ENCODE measurements at places on chromosomes 12 and 14.

GRCh38 chr14:24556756-24557155, 19.3 kb downstream of the CTSG start:
- no peak for DNase-seq

DNA sequence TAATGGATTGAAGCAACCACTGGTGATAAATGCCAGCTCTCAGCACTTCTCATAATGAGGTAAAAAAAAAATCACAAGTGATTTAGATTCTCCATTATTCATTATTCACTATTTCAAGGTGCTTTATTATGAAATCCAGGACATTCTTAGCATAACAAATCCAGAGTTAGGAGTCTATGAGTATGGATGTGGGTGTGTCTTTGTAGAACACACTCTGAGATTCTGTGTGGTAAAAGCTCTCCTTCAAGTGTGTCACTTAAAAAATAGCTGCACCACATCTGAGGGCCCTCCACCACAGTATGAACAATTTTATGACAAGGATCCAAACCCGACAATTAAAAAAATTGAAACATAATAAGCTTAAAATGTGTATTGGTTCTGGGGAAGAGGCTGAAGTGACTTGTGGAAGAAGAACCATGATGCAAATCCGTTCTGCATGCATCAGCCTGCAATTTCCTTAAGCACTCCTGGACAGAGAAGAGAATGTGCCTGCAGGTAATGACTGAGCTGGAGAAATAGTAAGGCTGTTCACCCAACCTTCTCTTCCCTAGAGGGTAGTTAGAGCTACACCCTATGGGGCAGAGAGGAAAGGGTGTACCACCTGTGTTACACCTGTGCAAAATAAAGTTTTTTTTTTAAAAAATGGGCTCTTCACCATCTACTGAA, 488.5 kb upstream of the MGAT4C start:
- DNase-seq: no peak

DNA sequence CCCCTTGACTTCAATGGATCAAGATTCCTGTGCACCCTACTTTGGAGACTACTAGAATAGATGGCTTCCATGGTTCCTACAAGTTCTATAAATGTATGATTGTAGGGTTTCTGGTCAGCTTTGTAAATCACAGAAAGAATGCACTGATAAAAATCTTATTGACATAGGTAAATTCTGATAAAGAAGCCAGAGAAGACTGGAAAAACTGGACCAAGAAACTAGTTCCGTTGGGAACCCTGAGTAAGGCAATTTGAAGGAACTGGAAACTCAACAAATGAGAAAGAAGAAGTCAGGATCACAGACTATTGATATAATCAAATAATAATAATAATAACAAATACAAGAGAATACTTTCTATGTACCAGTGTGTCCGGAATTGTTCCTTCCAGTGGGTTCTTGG, 15.4 kb upstream of the MGST1 start:
- no peak for DNase-seq

- DNase-seq: no peak
These were observed 12.2 kb downstream of the CAPZA3 start for GRCh38 chr12:18750085-18750484.

DNA sequence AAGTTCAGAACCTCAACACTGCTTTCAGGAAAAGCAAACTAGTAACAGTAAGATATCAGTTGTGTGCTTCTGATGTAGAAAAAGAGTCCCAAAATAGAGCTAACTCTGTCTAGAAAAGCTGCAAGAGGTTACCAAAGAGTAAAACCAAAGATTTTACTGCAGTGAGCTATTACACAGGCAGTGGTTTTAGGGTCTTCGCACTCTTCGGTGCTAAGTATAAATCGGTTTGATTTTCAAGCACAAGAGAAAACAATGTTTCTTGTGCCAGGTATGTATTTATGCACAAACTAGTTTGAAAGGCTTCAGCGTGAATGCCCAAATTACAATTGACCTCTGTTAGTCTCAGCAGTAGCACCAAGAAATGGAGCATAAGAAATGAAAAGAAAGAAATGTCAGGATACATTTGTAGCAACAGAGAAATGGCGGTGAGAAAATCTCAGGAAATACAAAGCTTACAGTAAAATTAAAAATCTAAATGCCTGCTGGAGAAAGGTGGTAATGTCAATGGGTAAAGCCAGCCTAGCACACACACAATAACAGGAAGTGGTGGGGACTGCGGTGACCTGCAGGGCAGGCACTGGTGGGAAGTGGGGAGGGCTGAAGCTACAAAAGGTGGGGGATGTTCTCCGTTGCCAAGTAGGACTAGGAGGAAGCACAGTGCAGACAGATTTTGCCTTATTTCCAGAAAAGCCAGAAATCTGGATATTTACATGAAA, 18.0 kb upstream of the DYRK2 start:
- no peak for DNase-seq

GRCh38 chr12:27552886-27553560, 29.0 kb downstream of the PPFIBP1 start:
- no peak for DNase-seq

GRCh38 chr12:33432992-33433391, 6.6 kb downstream of the SYT10 start:
- no peak for DNase-seq

- no peak for DNase-seq
These were observed 616.3 kb upstream of the TMEM132C start for GRCh38 chr12:127650626-127651025.

- DNase-seq: no peak
These were observed 13.8 kb downstream of the PDE3A start for GRCh38 chr12:20382117-20382516.

GRCh38 chr12:91021076-91021475, 16.3 kb upstream of the EPYC start:
- DNase-seq: no peak

DNA sequence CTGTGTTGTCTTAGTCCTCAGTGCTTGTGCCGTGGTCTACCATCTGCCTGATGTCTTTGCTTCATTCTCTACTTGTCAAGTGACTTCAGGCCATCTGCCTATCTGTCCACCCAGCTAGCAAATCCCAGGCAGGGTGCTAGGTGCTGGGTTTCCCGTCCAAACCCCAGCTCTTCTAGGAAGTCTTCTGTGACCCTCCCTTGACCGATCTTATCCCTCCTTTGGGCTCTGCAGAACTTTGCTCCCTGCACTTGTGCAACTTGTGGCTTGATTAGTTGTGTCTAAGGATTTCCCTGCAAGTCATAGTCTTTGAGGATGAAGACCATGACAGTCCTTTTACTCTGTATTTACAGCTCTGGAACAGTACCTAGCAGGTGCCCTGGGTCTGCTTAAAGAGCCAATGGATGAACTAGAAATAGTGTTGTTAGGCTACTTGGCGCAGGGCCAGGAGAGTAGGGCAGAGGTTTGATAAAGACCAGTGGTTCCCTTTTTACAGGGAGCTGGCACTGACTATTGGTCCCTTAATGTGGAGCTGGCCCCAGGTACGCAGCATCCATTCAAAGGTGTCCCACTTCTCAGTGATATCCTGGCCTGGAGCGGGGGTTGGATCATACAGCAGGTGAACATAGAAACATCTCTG, 60.1 kb downstream of the ADCK1 start:
- no peak for DNase-seq

GRCh38 chr14:101980700-101981099, 16.3 kb downstream of the DYNC1H1 start:
- DNase-seq: no peak

DNA sequence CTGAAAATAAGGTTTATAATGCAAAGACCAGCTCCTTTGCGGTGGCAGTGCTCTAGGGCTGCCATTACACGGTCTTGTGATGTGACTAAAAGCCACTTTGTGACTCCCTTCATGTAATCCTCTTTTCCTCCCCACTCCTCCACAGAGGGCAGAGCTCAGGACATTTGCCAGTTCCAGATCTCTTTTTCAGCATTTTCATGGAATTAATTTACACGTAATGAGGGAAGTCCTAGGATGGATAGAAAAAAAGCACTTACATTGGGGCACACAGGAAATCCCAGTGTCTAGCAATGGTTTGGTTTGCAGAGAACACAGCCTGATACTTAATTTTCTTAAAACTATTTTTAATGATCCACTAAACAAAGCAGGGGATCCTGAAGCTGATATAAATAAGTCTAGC, 17.5 kb upstream of the ATF1 start:
- no peak for DNase-seq

DNA sequence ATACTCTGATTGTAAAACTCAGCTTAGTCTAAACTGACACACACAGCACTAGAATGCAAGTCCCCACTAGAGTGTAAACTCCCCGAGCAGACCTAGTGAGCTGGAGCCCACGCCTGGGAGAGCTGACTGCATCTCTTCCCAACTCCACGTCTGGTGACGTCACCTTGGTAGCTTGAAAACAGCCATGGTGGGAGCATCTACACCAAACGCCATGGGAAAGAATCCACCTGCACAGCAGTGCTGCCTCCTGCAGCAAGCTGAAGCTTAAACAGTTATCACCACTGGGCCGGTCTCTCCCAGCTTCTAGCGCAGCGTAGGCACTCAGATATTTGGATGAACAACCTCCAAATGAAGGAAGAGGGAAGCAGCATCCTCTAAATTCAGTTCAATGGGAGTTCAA, 4.3 kb upstream of the PAPLN start:
- DNase-seq: no peak

- DNase-seq: no peak
These were observed 42.0 kb upstream of the BMAL2 start for GRCh38 chr12:27290501-27291168.

GRCh38 chr14:22871224-22872032, at the start of gene LRP10:
Gene LRP10, plus strand, starts transcription at chr14:22871740. Its CDS starts 564 bp downstream, at chr14:22872304.
- DNase-seq: peak; percentile 75

- DNase-seq: no peak
These were observed 4.7 kb upstream of the EPYC start for GRCh38 chr12:91009319-91009950.

DNA sequence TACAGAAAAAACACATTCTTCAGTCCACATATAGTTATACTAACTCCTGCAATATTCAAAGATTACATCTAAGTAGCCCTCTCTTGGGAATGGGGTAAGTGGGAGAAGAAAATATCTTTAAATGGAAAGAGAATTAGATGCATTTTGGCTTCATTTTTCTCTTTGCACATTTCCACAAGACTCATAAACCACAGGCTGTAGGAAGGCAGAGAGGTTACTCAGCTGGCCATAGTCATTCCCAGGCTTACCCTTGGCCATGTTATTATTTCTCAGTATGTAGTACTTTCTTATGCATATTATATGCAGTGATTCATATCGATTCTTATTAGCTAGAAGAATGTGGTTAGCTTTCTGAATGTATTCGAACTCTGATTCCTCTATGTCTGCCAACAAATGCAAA, 92.2 kb downstream of the PTPRR start:
- DNase-seq: no peak

GRCh38 chr12:106226884-106227640, 20.8 kb downstream of the CKAP4 start:
- peak; percentile 47 for DNase-seq

- DNase-seq: no peak
These were observed 13.7 kb upstream of the PLEKHH1 start for GRCh38 chr14:67519406-67519805.

DNA sequence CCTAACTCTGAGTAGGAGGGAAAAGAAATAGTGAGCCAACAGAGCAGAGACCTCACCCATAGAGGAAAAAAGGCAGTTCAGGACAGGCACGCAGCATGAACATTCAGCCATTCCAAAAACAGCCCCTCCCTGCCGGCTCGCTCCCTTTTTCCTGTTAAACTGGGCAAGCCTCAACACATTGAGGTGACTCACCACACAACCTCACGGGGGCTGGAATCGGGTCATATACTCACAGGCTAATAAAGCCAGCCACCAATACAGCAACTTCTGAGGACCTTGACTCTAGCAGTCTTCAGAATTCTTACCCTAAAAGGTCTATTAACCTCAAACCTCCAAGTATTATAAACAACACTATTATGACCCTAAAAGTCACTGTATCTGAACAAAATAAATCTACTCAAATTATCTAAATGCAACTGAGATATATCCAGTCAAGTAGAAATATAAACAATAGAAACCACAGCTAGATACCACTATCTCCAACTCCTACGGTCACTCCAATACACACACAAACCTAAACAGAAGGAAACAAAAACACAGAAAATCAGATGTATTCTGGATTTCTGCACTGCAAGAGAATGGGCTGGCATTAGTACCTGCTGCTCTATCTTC, 6.3 kb downstream of the YBX3 start:
- DNase-seq: peak; percentile 9

DNA sequence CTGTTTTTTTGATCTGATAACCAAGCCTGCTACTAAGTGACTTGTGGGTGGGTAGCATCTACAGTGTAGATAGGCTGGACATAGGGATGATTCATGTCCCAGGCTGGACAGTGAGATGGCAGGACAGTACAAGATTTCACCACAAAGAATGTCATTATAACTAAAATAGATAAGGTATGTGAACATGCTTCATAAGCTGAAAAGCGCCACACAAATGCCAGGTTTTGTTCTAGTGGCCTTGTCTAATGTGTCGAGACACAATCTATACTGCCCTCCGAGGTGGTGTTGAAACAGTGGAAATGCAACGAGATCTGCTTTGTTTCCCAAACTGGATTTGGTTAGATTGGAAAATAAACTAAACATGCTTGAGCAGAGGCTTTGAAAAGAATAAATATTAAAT, 4.4 kb downstream of the LGALS3 start:
- DNase-seq: peak; percentile 71

GRCh38 chr12:93361151-93361919, 16.4 kb upstream of the NUDT4 start:
- no peak for DNase-seq

- no peak for DNase-seq
These were observed 16.1 kb downstream of the BIN2 start for GRCh38 chr12:51307655-51308593.

GRCh38 chr14:64053694-64054669, 201.2 kb downstream of the SYNE2 start:
- DNase-seq: peak; percentile 14

GRCh38 chr14:65225299-65226159, 123.2 kb upstream of the MAX start:
- no peak for DNase-seq

- no peak for DNase-seq
These were observed 901.7 kb downstream of the LRFN5 start for GRCh38 chr14:42508209-42508946.

- DNase-seq: no peak
These were observed 200.3 kb upstream of the NAV3 start for GRCh38 chr12:77630344-77630743.
